Aorta (tissue), 5 donors: ENCODE measurements at places on chromosomes 5 and 9. TPM values are rescaled to one million over a fixed set of nuclear protein-coding genes. Genes with fewer than 3 reads are reported as not detected.

TMEM174 gene
- total RNA-seq: not detected

DNA sequence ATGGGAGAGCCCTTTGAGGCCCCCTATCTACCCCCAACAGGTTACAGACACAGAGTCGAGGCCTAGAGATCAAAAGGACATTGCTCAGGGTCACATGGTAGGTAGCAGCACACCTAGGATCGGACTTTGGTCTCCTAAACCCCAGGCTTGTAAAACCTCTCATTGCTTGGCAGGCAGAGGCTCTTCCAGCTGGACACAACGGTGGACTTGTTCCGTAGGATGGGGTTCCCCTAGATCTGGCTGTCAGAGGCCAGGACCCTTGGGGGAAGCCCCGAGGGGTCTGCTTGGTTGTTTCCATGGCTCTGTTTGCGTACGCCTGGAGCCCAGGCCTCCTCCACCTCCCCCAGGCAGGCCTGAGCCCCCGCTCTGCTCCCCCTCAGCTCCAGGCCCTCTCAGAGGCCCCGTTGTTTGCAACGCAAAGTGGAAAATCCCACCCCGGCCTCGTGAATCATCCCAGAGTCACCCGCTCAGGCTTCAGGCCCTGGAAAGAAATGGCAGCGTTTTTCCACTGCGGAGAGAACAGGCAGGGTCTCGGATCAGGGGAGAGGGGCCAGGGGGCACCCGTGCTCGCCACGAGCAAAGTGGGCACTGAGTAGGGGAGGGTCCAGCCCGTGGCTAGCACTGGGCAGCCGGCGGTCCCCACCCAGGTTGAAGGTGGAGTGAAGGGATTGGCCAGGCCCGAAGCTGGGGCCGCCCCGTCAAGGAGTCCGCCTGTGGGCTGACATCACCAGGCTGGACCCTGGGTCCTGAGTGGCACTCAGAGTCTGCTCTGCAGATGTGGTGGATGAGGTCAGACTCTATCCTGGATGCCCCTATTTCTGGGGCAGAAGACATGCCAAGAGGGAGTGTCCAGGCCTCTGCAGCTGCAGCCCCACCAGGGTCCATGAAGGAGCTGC is 19.8 kb downstream of the COL27A1 start:
- peaks cover 2% of the 10 kb centered on the region for H3K4me1 ChIP-seq
- peak overlapping the region; percentile 75 for H3K27ac ChIP-seq
- no peak overlapping the region for H3K4me3 ChIP-seq
- no peaks in the 10 kb centered on the region for H3K36me3 ChIP-seq
- H3K27me3 ChIP-seq: no peaks in the 10 kb centered on the region

DNA sequence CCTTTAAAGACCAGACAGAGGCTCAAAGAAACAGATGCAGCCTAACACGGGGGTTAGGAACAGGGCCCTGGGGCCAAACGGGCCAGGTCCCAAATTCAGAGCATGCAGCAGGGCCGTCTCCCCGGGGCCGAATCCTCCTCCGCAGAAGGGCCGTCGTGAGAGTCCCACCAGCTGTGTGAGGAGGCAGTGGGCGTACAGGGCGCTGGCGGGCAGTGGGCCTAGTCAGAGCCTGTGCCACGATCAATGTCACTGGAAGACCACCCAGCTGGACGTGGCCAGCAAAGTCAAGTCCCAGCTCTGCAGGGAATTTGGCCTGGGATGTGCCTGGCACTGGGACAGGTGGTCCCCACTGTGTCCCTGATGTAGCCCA is 15.8 kb upstream of the FCN2 start:
- no peak for DNase-seq
- no peak overlapping the region for H3K4me3 ChIP-seq
- H3K27me3 ChIP-seq: no peaks in the 10 kb centered on the region
- no peak overlapping the region for H3K27ac ChIP-seq
- no peaks in the 10 kb centered on the region for H3K36me3 ChIP-seq

DNA sequence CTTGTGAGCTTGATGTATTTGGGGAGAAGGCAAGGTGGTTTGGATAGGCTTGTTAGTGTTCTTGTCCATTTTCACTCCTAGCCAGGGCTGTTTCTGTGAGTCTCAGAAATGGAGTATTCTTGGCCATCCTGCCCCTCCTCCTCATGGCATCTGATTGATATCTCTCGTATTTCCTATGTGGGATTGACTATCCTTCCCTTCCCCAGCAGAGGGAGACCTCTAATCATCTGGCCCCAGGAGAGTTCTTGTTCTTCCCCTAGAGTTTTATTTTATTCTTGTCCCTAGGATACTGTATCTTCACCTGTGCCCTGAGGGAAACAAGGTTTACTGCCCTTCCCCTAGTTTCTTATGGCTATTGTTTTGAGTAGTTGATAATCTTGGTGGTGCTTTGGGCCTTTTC is 114.4 kb downstream of the VPS13A start:
- H3K4me1 ChIP-seq: no peaks in the 10 kb centered on the region
- no peaks in the 10 kb centered on the region for H3K36me3 ChIP-seq
- H3K4me3 ChIP-seq: no peak overlapping the region
- H3K27ac ChIP-seq: no peak overlapping the region

NR6A1 gene
- 0.42 TPM for total RNA-seq

DNA sequence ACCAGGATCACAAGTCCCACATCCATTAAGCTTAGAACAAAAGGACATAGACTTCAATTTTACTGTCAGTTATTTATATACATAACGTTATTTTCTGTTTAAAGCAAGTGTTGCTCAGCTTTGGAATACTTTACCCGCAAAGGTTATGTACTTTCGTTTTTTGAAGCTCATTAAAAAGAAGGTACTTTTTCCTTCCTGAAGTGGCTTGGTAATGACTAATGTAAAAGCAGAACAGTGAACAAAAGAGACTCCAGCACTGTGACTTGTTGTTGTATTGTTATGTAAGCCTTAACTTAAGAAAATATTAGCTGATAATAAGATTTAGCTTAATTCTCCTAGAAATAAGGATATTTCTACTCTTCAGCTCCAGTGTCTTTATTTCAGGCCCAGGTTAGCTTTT is 97.3 kb upstream of the SLCO6A1 start:
- no peak overlapping the region for H3K4me3 ChIP-seq
- H3K36me3 ChIP-seq: no peaks in the 10 kb centered on the region
- no peak for DNase-seq
- no peaks in the 10 kb centered on the region for H3K27me3 ChIP-seq
- no peak overlapping the region for H3K27ac ChIP-seq
- H3K4me1 ChIP-seq: peaks cover 2% of the 10 kb centered on the region

DNA sequence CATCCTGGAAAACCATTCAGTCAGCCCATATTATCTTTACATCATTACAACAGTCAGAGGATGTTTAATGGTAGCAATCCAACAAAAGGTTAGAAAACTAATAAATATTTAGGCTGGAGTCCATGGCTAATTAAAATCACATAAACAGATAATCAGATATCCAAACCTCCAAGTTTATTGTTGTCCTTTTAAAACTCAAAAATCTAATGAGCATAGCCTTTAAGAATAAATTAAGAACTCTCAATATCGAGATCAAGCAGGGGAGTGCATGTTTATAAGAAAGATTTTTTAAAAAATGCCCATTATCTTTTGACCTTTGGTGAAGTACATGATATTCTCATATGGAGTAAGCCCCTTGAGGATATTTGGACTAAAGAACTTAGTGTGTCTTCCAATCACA is 842.9 kb upstream of the SEMA6A start:
- no peak for DNase-seq
- no peak overlapping the region for H3K27ac ChIP-seq
- H3K36me3 ChIP-seq: no peaks in the 10 kb centered on the region
- H3K27me3 ChIP-seq: no peaks in the 10 kb centered on the region

PCDH12 gene
- total RNA-seq: 10.3 TPM

CER1 gene
- total RNA-seq: 0.29 TPM
